Stimulated activated CD8-positive, alpha-beta memory T cell treated with anti-CD3 and anti-CD28 coated beads, Interleukin-2, amount 100 ng/mL, for 1 hour (primary cell): ENCODE measurements at places on chromosomes 11 and 22.

DNA sequence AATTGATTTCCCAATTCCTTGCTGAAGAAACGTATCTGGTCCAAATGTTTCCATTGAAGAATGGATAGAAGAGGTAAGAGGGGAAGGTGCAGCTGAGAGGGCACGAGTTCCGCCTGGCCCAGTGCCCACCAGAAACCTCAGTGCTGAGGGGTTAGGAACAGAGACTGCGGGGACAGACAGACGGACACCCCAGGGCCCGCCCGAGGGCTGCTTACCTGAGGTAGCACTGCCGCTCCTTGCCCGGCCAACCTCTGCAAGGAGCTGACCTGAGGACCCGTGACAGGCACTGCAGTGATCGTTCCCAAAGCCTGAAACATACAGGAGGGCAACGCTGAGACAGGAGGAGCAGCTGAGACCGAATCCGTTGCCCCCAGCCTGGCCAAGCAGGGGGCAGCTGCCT, 89.6 kb downstream of the PHF21B start:
- no peak for DNase-seq

DNA sequence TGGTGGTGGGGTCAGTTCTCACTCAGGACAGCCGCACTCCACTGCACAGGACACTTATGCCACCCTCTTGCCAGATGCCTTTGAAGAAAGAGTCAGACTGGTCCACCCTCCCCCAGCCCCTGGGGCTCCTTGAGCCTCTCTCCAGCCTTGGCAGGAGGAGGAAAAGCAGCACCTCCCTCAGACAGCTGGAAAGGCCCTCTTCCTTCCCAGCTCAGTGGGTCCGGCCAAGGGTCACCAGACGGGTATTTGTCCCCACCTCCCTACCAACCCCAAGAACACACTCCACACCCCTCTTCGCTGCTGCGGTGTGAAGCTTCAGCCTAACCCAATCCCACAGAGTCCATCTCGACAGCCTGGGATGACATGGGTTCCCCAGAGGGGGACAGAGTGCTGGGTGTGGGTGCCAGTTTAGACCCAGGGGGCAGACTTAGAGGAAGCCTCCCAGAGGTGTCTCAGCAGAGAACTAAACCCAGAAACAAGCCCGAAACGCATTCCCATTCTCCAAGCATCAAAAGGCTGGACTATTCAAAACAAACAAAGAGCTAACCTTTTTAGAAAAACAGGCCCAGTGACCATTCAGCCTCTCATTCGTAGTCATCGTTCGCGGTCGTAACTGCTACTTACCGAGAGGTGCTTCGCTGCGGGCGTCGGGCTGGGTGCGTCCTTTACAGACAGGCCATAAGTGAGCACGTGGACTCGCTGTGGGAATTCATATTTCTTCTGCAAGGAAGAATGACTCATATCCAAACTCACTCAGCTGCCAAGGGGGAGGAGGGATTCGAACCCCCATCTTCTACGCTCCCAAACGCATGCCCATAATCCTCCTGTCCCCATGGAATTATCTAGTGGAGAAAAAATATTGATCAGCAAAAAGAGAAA, 57.5 kb upstream of the ANO1 start:
- no peak for DNase-seq

DNA sequence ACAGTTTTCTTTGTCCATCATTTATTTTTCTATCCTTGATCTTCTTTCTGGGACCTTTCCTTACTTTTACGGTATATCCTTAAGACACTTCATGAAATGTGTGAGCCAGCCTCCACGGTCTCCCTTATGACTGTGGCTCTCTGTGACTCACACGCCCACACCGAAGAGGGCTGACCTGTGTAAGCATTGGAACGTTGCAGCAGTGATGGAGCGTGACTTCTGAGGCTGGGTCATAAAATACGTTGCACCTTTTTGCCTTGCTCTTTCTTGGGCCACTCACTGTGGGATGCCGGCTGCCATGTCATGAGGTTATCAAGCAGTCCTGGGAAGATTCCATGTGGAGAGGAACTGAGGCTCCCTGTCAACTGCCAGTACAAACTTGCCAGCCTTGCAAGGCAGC, 96.3 kb upstream of the RAB1B start:
- no peak for DNase-seq

DNA sequence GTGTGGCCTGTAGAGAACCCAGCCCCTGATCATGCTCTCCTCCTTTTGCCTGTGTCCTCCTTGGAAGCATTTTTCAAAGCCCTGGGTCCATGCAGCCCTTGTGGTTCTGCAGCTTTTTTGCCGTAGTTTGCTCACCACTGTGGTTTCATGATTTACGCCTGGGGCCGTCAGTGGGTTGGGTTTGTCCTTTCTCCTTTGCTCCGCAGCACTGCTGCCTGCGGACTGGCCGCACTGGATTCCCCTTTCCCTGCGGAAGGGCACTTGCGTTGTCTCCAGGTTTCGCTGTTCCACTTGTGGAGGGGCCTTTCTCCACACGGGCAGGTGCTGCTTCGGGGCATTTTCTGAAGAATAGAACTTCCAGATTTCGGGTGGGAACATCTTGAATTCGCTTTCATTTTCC, 1260.9 kb downstream of the BRD1 start:
- DNase-seq: no peak

GRCh38 chr11:59183771-59184170, 11.8 kb downstream of the DTX4 start:
- DNase-seq: no peak
